ENCODE measurements at places on chromosomes 5 and 9. TPM values are rescaled to one million over a fixed set of nuclear protein-coding genes. Genes with fewer than 3 reads are reported as not detected.

S100Z gene
- total RNA-seq: 0.32 TPM

DBH gene
- 0.78 TPM for total RNA-seq

MLLT3 gene
- total RNA-seq: 51.8 TPM

CTXN3 gene
- total RNA-seq: not detected

KCNMB1 gene
- total RNA-seq: not detected

SLC45A2 gene
- total RNA-seq: not detected

DND1 gene
- total RNA-seq: 5.9 TPM

C9 gene
- 0.44 TPM for total RNA-seq

- no peak for DNase-seq
These were observed 31.0 kb upstream of the B4GALT1 start for GRCh38 chr9:33198165-33198564.

GRCh38 chr5:79857714-79858409 lies 133.2 kb downstream of the MTX3 start:
- DNase-seq: peak; percentile 81

DNA sequence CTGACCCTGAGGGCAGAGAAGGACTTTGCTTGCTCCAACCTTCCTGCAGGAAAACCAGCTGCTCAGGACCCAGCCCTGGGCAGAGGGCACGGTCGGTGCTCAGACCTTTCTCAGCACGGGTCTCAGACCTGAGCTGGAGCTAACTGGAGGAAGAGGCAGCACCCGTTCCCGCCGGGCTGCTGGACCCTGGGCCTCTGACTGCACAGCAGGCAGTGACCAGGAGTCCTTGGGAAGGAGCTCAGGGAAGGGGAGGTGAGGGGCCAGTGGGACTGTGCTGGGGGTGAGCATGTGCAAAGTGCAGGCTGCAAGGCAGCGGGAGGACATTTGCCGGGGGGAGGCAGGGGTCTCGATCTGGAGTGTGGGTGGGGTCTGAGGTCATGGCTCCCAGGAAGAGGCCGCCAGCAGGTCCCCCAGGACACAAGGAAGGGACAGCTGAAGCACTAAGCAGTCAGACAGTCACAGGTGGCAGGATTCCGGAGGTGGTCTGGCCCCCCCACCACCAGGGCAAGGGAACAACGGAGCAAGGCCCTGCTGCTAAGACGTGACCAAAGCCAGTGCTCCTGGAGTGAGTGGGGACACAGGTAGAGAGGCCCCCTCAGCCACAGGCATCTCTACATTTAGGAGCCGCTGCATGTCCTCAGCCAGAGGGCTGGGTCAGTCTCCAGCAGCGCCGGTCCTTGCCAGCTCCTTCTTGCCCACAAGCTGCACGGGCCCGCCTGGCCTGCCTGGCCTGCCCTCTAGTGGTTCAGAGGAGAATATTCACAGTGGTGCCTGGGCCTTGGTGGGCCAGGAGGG lies 4.8 kb upstream of the DPM2 start:
- peak; percentile 36 for DNase-seq

DNA sequence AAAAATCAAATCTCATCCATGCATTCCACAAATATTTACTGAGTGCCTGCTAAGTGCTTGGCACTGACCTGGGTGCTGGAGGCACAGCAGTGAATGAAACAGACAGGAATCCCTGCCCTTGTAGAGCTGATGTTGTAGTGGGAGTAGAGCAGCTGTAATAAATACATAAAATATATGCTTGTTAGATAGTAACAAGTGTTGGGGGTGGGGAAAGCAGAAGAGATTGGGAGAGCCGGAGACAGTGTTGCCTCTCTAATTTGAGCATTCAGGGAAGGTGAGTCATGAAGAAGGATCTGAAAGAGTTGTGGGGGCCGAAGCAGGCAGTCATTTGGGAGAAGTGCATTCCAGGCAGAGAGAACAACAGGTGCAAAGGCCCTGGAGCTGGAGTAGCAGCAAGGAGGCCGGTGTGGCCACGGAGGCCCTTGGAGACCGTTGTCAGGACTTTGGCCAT lies 97.9 kb downstream of the ZNF618 start:
- no peak for DNase-seq

DNA sequence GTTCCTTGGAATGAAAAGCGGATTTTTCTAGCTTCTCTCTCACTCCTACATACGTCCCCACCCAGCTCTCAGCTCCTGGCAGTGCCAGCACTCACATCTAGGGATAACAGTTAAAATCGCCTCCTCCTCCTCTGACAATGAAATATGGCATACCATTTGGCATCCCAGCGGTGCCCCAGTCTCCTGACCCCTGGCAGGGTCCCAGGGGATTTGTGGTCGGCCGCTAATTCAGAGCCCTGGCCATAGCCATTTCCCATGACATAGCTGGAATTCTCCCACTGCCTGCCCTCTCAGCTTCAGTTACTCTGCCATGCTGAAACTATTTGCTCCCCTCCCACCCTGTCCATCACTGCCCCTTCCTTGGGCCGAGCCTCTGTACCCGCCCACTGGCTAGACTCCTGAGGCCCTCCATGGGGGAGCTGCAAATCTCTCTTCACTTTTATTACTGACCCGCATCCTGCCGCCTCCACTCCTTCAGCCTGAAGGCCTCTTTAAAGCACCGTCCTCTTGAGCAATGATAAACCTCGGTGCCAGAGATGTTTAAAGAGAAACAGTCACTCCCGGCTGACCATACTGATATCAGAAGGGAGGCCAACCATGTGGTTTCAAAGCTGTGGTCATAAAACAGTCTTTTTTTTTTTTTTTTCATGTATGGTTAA lies 139.8 kb downstream of the SLIT3 start:
- no peak for DNase-seq

GRCh38 chr5:128596071-128596470 lies 58.0 kb upstream of the FBN2 start:
- DNase-seq: no peak

- DNase-seq: no peak
These were observed 56.2 kb downstream of the PLAC8L1 start for GRCh38 chr5:146048994-146049703.

GRCh38 chr5:138369261-138369660 lies 16.8 kb downstream of the KDM3B start:
- DNase-seq: no peak

GRCh38 chr5:14908172-14908571 lies 36.6 kb upstream of the ANKH start:
- no peak for DNase-seq

GRCh38 chr9:134283111-134283515 lies 43.1 kb upstream of the RXRA start:
- no peak for DNase-seq

DNA sequence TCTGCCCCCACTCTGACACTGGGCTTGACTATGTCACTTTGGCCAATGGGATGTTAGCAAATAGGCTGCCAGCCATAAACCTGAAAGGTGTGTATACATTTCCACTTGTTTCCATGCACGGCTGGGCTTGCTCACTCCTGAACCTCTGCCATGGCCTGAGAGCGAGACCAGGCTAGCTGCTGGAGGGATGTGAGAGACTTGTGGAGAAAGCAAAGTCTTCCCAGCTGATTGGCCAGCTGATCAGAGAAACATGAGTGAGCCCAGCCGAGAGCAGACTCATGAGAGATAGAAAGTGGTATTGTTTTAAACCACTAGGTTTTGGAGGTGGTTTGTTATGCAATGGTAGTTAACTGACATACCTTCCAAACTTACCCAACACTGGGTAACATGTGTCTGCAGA lies 13.9 kb downstream of the FAM193B start:
- DNase-seq: no peak

DNA sequence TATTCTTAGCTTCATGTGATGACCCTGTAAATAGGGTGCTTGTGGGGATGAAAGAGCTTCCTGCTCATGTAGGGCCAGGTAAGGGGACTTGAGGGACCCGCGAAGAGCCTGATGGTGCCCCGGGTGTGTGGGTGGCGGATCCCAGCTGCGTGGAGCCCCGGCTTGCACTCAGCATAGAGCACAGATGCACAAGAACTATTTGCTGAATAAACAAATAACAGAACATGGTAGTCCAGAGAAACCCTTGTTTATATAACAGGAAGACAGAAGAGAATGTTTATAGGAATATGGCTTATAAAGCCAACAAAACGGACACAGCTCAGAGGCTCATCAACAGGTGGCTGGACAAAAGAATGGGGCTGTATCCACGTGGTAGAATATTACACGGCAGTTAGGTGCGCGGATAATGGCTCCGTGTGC lies 106.9 kb upstream of the COL5A1 start:
- no peak for DNase-seq

DNA sequence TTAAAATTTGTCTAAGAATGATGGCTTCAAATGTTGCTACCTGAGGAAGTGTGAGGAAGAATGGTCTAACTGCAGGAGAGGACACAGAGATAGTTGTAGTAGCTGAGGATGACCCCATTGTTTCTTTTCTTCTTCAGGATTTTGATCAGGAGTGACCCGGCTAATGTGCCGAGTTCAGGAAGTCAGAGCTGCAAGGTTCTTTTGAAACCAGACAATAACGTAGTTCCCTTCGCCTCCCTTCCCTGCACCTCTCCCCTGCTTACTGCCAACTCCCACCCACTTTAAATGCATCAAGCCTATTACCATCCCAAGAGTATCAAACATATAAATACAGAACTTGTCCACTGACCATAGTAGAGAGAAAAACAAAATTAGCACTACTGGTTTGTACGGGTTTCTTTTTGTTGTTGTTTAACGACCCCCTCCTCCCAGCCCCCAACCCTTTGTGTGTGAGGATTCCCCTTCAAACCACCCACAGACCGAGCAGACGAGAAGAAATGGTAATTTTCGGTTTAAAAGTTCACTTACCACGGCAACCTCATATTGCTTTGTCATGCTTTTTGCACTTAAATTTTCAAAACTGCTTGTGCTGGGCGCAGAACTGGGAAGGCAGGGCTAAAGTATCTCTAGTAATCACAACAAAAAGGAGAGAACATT lies 23.5 kb upstream of the ELAVL2 start:
- no peak for DNase-seq

DNA sequence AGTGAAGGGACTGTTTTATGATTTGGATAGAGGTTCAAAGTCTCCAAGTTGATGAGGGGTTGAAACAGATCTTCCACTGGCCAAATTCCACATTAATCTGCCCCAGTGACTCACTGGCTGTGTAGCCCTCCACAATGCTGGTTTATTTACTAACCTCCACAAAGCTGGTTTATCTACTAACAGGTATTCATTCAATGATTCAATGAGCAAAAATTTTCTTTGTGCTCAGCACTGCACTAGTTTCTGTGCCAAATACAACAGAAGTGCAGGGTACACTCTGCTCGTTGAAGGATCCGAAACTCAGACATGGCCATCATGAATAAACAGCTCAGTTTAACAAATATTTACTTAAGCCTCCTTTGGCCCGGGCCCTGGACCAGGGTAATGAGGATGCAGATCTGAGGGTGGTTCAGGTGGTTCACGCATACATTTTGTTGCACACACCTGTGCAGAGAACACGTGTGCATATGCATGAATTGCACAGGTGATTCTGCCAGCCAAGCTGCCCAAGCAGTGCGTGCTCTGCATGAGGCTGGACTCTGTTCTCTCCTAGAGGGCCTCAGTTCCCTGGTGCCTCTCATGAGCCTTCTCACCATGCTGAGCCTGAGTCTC lies 71.0 kb downstream of the SH3PXD2B start:
- DNase-seq: no peak

- no peak for DNase-seq
These were observed 36.4 kb downstream of the PIK3R1 start for GRCh38 chr5:68251804-68252522.

DNA sequence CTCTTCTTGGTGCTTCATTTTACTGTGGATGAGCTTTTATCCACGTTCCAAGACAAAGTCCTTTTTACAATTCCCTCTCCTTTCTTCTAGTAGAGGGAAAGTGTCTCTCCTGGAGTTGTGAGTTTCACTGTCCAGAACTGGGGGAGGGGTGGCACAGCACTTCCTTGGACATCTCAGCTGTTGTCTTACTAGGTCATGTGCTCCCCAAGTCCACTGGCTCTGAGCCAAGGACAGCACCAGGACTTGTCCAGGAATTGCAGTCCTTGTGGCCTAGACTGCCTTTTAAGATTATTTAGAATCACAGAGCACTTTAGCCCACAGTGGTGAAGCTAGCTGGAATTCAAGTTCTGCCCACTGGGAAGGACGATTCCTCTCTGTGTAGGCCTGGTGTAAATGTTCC lies 700.2 kb upstream of the PTPRD start:
- no peak for DNase-seq

DNA sequence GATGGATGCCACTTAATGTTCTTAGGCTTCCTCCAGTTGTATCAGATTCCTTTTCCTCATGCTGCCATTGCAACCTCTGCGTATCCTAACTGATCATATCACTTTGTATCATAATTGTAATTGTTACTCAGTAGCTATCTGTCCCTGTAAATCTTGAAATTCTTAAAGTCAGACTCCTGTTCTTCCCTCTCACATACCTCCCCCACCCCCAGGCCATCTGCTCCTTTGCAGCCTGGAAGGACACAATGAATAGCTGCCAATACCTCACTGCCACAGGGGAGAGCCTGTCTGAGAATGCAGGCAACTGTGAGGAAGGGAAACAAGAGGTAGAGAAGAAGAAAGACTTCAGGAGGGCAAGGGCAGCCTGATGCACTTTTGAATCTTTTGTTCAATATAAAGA lies 228.5 kb downstream of the ENC1 start:
- no peak for DNase-seq

DNA sequence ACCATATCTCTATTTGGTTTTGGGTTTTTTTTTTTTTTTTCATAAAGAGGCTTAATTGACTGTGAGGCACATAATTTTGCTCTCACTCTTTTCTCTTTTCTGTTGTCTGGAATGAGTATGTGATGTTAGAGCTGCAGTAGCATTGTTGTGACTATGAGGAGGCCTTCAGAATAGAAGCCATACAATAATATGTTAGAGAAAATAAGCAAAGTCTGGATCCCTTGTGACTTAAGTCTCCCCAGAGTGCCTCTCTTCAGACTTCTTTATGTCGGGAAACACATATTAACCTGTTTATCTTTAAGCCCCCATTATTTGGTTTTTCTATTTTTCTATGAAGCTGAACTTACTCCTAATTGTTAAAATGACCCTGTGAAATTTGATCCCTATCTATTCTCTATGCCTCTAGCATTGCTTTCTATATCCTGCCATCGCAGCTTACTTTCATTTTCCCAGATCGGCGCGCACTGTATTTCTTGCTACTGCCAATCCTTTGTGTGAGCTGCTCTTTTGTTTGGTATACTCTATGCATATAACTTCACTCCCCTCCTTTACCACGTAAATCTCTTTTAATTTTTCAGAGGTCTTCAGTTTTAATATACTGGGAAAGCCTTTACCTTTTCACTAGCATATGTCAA lies 372.5 kb upstream of the KCNN2 start:
- DNase-seq: no peak

- no peak for DNase-seq
These were observed 154.5 kb downstream of the ARSB start for GRCh38 chr5:78830528-78831046.

GRCh38 chr5:97627272-97627671 lies 444.2 kb upstream of the RIOK2 start:
- DNase-seq: no peak
